ENCODE measurements at places on chromosomes 7 and 10. TPM values are rescaled to one million over a fixed set of nuclear protein-coding genes. Genes with fewer than 3 reads are reported as not detected.

Gene SPDYE8
- total RNA-seq: not detected

DNA sequence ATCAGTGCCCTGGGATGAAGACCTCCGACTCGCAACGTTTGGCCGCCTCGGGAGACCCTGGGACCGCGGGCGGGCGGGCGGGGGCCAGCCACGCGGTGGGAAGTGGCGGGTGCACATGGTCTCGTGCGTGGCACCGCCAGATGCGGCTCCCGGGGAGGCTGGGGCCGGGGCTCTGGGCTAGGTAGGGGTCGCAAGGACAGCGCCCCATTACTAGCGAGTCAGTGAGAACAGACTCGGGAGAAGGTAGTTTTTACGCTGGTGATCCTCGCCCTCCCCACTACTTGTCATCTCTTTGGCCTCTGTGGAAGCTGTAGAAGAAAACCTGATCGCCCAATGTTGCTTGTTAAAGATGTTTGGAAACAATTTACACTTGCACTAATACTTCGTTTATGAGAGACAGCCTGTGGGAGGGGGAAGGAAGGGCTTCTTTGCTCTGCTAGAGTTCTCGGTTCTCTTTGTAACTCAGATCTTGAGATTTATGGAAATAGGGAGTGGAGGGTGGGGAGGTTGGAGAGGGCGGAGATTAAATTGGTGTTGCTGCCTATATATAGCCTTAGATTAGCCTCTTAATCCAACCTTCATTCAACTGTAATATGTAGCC, 591 bp downstream of the BZW2 start:
- H3K4me3 ChIP-seq: peak overlapping the region; percentile 89
- no peaks in the 10 kb centered on the region for H3K36me3 ChIP-seq
- no peak for DNase-seq

- H3K36me3 ChIP-seq: no peaks in the 10 kb centered on the region
- H3K27me3 ChIP-seq: no peaks in the 10 kb centered on the region
- peaks cover 10% of the 10 kb centered on the region for H3K4me1 ChIP-seq
- no peak for DNase-seq
- H3K27ac ChIP-seq: no peak overlapping the region
Measured at GRCh38 chr7:130092598-130092997, 22.3 kb downstream of the KLHDC10 start.

- H3K4me3 ChIP-seq: no peak overlapping the region
- H3K27ac ChIP-seq: no peak overlapping the region
- no peaks in the 10 kb centered on the region for H3K4me1 ChIP-seq
- no peaks in the 10 kb centered on the region for H3K36me3 ChIP-seq
Measured at GRCh38 chr10:59283456-59284091, 78.8 kb downstream of the FAM13C start.

DNA sequence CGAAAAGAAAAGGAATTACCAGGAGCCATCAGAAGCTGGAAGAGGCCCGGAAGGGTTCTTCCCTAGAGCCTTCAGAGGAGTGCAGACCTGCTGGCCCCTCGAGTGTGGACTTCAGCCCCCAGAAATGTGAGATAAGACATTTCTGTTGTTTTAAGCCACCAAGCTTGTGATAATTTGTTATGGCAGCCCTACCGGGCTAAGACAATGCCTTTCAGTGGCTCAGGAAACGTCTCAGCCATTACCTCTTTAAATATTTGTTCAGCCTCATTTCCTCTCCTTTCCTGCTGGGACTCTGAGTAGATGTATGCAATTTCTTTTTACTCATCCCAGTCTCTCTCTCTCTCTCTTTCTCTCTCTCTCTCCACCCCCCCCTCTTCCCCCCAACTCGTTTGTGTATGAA, 174.7 kb upstream of the GRB10 start:
- H3K4me1 ChIP-seq: peaks cover 3% of the 10 kb centered on the region
- H3K27me3 ChIP-seq: no peaks in the 10 kb centered on the region
- H3K36me3 ChIP-seq: no peaks in the 10 kb centered on the region
- no peak overlapping the region for H3K4me3 ChIP-seq
- no peak for DNase-seq
- H3K27ac ChIP-seq: no peak overlapping the region

DNA sequence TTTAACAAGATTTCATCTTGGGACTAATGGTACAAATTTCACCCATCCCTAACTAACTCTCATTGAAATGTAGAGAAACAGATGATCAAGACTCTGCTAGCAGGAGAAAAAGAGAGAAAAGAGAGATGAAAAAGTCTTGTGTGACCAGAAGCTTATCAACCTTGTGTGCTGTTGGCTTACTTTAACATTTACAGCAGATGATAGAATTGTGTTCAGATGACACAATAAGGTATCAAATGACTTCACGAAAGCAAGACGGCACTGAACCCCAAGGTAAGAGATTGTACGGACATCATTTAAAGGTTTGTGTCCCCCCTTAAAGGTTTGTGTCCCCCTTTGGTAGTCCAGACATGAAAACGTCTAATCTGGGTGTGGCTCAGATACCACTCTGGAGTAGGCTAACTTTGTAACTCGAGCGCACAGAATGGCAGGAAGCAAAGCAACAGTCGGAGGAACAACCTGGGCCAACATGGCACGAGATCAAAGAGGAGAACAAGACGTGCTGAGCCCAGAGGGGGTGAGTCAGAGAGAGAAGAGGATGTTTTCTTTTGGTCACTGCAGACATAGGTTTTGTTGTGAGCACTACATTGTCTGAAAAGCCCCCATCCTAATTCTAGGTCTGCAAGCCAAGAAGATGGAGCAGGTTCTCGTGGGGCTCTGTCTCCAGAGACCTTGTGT, 10.4 kb upstream of the LMBR1 start:
- no peaks in the 10 kb centered on the region for H3K4me1 ChIP-seq
- H3K36me3 ChIP-seq: no peaks in the 10 kb centered on the region
- H3K27me3 ChIP-seq: no peaks in the 10 kb centered on the region
- DNase-seq: no peak

GRCh38 chr10:78328592-78329404, 295.1 kb downstream of the RPS24 start:
- H3K27ac ChIP-seq: no peak overlapping the region
- H3K36me3 ChIP-seq: no peaks in the 10 kb centered on the region
- H3K4me1 ChIP-seq: no peaks in the 10 kb centered on the region

Data from upper lobe of right lung (tissue), 1 donor.